Kidney epithelial cell (primary cell): ENCODE measurements at places on chromosomes 5 and 9.

DNA sequence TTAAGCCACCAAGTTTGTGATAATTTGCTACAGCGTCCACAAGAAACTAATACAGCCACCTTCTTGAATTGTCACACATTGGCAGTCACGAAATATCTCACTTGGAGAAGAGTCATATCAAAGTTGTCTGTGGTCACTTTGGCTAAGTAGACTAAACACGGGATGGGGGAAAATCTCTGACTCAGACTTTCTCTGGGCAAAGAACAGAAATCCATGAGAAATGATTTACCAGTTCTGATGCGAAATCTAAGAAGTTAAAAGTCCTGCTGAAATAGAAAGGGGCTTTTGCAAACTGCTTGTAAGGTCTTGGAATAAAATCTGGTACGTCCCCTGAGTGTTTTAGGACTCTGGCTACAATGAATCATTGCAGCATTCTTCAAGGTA, 158.4 kb downstream of the COL23A1 start:
- DNase-seq, result peak; percentile 68

DNA sequence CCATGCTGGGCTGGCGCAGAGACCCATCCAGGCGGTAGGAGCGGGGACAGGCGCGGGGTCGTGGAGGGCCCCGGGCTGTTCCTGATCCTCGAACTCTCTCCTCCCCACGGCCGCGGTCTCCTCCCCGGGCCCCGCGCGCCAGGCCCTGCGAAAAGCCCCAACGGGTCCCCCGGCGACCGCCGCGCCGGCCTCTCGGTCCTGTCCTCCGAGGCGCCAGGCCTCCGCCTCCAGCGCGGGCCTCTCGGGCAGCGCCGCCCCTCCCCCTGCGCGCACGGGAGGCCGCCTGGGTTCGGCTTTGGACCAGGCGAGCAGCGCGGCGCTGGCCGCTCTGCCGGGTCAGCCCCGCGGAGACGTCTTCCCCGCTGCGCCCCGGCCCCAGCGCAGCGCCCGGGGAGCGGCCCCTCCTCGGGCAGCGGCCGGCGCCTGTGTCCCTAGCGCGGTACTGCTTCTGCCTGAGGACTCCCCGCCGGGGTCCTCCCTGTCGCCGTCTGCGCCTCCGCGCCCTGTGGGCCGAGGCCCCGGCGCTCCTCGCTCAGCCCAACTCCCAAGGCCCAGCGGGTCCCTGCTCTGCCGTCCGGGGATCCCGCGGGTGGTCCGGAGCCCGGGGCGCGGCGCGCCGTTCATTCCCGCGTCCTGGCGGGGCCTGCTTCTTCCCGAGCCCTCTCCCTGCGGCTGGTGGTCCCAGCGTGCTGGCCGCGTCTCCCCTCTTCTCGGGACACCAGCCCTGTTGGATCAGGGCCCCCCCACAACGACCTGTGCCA, 13.4 kb downstream of the COL23A1 start:
- DNase-seq, result no peak

DNA sequence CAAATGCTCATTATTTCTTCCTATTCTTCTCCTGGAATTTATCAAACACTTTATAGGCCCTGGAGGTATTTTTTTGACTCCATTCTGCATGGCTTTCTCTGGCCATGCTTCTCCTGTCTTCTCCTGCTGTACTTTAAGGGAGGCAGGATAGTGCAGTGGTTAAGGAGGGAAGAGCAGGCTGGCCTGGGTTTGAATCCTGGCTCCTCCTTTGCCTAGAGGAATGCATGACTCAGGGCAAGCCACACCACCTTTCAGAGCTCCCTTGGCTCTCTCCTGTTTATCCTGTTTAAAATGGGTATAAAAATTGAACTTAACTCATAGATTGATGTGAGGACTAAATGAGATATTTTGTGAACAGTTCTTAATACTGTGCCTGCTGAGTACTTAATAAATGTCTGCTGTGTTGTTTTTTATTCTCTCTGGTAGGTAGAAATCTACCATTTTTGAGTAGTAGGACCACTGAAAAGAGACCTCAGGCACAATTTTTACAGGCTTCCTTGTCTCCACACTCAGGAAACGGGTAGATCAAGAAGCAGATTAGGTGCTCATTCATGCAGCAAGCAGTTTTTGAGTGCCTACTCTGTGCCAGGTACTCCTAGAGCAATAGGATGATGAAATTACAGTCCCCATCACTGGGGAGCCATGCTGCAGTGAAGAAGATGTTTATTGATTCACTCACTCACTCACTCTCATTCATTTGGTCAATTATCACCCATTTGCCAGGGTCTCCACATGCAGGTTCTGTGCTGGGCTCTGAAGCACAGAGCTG, 32.7 kb upstream of the ARAP3 start:
- no peak for DNase-seq

DNA sequence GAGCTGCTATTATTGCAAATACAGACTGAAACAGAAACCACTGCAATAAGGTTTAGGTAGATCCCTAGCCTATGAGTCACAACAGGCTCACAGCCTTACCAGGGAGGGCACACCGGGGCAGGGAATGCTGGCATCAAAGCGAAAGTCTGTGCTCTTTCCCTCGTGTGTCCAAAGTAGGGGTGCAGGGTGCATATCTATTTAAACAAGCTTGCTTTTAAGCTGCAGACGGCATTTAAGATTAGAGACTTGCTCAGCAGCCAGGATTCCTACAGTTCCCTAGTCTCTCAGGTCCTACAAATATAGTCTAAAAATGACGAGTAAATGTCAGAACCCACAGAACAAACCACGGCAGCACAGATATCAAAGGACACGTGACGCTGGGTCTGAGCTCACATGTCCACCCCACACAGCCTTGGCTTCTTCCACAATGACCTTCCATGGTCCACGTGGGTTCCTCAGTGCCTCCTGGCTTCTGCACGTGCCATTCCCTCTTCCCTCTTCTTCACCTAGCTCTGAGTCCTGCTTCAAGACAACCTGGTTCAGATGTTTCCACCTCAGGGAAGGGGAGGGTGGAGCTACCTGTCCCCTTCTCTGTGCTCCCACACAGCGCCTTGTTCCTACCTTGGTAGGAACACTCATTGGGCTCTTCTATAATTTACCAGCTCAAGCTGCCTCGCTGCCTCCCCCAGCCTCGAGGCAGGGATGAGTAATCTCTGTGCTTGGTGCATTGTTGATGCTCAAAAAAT, 193.2 kb downstream of the MAPKAP1 start:
- DNase-seq, result peak; percentile 70

DNA sequence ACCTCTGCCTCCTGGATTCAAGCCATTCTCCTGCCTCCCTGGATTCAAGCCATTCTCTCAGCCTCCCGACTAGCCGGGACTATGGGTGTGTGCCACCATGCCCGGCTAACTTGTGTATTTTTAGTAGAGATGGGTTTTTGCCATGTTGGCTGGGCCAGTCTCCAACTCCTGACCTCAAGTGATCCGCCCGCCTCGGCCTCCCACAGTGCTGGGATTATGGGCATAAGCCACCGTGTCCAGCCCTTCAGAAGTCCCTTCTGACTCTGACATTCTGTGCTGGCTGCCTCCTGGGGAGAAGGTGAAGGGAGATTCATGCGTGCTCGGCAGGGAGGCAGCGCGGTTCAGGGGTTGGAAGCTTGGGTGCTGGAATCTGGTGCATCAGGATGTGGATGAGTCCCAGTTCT, 28.8 kb downstream of the PRRX2 start:
- DNase-seq, result no peak

GRCh38 chr9:2933165-2934095, 89.5 kb upstream of the PUM3 start:
- no peak for DNase-seq

DNA sequence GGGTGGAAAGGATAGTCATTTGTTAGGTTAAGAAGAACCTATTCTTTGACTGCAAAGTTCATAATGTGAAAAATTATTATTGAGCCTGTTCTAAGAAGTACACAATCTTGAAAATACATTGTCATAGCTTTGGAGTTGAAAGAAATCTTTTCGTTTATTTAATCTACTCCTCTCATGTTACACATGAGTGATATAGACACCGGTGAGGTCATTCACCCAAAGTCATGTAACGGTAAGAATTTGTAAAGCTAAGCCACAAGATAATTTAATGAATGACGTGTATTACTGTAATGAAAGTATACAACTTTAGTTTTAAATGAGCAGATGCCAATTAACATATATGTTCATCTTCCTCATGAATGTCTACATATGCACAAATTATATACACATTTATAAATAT, 284.1 kb upstream of the PDE4D start:
- DNase-seq, result no peak

GRCh38 chr9:21837501-21837900, 35.1 kb downstream of the MTAP start:
- DNase-seq, result no peak

DNA sequence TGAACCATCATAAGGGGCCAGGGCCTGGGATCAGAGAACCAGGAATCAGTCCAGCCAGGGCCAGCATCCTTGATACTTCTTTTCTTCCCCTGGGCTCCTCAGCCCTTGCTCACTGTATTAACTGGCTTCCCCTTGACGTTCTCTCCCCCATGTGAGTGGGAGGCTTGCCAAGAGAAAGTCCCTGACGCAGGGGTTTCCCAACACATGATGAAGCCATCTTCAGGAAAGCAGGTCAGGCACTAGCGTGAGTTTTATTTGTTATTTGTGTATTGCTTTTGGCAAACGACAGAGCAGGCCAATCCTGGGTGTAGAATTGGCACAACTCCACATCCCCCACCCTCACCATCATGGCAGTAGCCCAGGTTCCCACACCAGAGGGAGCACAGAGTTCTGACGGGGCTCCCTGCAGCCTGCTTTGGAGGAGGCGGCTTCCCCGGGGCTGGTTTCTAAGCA, 165.5 kb upstream of the NFIL3 start:
- DNase-seq, result no peak

DNA sequence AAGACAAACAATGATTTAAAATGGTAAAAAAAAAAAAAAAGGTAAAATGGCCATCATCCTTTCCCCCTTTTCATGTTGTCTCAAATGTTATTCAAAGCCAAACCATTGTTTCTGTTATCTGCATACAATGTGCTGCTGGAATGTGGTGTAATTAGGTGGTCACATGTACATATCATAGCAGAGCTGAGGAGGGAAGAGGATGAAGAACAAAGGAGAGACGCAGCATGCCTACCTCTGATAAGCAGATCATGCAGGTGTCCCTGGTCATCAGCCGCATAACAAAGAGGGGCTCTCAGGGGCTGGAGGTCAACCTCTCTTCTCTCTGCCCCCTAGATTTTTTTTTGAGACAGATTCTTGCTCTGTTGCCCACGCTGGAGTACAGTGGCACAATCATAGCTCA, 141.0 kb downstream of the CARTPT start:
- no peak for DNase-seq

- DNase-seq, result no peak
Measured at GRCh38 chr5:180631549-180632383, 17.6 kb downstream of the FLT4 start.

DNA sequence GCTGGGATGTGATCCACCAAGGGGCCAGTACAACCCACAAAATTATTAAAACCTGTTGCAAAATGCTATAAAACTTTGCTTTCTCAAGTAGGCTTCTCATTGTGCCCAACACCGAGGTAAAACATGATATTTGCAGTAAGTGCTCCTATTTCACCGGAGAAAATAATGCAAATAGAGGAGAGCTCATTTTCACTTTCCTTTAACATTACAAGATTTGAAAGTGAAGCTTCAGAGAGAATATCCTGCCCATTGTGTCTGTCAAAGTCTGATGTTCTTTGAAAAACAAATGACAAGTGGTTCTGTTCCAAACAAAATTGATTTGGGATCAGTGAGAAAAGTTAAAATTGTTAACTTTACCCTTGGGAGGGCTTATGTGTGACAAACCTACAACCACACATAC, 287.1 kb downstream of the KCNN2 start:
- no peak for DNase-seq

DNA sequence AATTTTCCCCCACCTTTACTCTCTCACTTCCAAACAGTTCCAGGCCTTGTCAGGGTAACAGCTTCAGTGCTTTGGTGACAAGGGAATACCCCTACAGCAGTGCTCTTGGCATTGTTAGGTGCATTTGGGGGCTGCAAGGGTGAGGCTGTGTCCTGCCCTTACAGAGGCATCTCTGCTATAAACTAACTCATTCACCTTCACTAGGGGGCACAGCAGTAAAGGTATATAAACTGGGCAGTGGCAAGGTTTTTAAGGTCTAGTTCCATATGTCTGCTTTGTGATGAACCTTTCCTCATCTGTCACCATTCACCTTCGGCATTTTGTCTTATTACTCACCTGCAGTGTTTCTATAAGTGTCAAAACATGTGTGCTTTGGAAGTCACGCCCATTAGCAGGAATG, 79.1 kb upstream of the GPR151 start:
- no peak for DNase-seq

DNA sequence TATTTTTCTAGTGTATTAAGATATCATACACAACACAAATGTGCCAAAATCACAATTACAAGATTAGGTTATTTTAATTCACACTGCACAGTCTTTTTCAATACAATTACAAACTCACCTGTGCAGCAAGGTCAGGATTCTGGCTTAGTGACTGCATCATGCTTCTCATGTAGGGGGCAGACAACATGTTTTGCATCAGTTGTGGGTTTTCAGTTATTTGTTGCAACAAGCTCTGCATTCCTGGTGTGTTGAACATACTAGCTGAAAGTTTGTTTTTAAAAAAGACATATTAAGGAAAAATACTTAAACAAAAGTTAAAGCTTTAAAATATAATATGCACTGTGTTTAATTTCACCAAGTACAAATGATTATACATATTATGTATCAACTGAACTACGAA, 38.7 kb downstream of the UBQLN1 start:
- DNase-seq, result no peak

- no peak for DNase-seq
Measured at GRCh38 chr9:6870650-6871477, 113.1 kb downstream of the KDM4C start.

- no peak for DNase-seq
Measured at GRCh38 chr5:168286386-168286785, 5.1 kb upstream of the WWC1 start.

DNA sequence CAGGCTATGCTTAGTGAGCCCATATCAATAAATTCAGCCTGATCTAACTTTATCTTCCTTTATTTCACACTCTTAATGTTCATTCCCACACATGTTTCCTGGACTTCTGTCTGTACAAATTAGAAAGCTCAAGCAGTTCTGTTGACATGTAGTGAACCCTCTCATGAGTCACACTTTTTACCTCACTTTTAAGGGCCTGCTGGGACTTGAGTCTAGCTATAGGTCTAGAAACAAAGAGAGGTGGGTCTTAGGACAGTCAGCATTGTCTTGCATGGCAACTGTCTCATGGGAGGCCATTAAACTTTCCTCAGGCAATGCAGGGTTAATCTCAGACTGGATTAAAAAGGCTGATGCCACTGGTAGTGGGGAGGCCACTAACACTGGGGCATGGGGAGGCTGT, 8.6 kb upstream of the CCNH start:
- DNase-seq, result no peak

- DNase-seq, result no peak
Measured at GRCh38 chr5:96016216-96016615, 54.6 kb upstream of the ELL2 start.

DNA sequence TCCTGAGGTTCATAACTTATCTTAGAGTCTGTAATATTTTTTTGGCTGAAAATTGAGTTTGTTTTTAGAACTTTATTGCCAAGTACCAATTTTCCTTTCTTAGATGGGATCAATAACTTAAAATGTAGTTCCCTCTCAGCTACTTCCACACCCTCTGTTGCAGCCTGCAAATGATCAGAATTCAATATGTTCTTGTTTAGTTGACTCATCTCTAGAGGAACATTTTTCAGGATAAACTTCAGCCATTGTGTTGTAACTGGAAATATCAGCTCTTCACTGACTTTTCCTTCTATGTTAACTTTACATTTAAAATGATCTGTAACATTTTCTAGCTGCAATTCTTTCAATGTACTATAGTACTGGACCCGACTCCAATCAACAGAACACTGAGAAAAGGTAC, 115.7 kb downstream of the ESM1 start:
- DNase-seq, result no peak

GRCh38 chr9:392077-392804, 177.6 kb downstream of the DOCK8 start:
- no peak for DNase-seq
